T-helper 9 cell (primary cell): ENCODE measurements at places on chromosomes 6 and 20.

- DNase-seq: no peak
Observed at GRCh38 chr6:88945415-88946008, 17.9 kb downstream of the RNGTT start.

- DNase-seq: no peak
Observed at GRCh38 chr6:139888681-139889122, 514.3 kb upstream of the CITED2 start.

- peak; percentile 29 for DNase-seq
Observed at GRCh38 chr6:118776607-118777549, 117.1 kb upstream of the ASF1A start.

DNA sequence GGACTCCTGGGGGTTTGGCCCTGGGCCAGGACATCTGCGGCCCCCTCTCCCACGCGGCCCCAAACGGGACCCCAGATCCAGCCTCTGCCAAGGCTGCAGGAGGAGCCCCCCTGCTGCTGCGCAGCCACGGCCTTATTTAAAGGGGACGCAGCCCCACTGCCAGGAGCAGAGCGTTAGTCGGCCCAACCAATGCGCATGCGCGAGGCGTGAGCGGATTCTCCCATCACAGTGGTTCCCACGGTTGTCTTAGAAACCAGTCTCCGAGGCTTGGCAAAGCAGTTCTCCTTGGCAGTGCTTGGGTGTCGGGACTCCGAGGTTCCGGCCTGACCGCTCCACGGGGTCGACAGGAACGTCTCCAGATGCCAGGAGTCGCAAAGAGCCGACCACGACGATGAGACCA is 288.3 kb upstream of the ZNF337 start:
- DNase-seq: no peak

DNA sequence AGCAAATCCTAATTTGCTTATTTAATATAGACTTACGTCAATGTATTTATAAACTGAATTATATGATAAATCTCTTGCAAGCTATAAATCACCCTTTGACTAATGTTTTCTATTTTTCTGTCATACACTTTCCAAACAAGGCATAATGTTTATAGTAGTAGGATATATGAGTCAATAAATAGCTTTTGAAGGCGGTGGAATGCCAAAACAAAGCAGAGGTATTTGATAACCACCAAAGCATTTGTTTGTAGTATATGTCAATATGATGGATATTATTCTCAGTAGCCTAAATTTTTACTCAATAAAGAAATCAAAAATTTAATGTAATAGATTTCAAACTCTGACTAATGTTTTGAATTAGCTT is 1354.6 kb downstream of the HACE1 start:
- DNase-seq: no peak

DNA sequence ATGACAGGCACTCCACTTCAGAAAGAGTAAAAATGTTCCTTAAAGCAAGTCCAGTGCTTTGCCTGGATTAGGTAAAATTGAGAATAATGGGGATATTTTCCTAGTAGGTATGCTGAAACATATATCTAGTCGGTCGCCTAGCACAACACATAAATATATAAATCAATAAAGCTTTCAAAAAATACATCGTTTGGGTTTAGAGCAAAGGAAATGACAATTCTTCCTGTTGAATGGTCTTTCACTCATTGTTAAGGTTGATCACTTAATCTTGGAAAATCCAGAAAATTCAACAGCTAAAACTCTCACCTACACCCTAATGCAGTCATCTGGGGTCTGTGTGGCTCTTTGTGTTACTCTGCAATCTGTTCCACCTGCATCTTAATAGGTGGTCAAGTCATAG is 13.9 kb downstream of the HAO1 start:
- no peak for DNase-seq

- no peak for DNase-seq
Observed at GRCh38 chr20:60697252-60697651, 554.8 kb upstream of the CDH4 start.

GRCh38 chr20:31606804-31607639 is 1.9 kb downstream of the ID1 start:
- DNase-seq: no peak

- no peak for DNase-seq
Observed at GRCh38 chr6:168332020-168332419, 12.4 kb upstream of the DACT2 start.

- no peak for DNase-seq
Observed at GRCh38 chr6:33053230-33053629, 20.2 kb downstream of the HLA-DPA1 start.

- DNase-seq: no peak
Observed at GRCh38 chr6:85756982-85757381, 114.3 kb upstream of the SYNCRIP start.

GRCh38 chr20:5270603-5271002 is 46.2 kb downstream of the PROKR2 start:
- DNase-seq: no peak

DNA sequence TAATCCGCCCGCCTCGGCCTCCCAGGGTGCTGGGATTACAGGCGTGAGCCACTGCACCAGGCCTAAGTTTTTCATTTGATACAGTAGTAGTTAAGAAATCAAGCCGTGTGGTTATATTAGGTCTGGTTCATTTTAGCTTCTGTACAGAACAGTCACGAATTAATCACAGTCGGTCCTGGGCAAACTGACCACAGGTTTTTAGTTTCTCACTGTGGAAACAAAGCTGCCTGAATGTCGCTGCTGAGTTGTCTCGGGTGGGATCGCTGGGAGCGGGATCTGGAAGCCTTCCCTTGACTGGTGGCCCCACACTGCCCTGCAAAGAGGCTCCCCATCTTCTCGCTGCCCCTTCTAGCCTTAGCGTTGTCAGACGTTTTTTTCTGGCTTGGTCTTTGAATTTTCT is 18.6 kb downstream of the UCKL1 start:
- DNase-seq: no peak

- DNase-seq: no peak
Observed at GRCh38 chr20:35305682-35306556, 13.7 kb upstream of the FAM83C start.

DNA sequence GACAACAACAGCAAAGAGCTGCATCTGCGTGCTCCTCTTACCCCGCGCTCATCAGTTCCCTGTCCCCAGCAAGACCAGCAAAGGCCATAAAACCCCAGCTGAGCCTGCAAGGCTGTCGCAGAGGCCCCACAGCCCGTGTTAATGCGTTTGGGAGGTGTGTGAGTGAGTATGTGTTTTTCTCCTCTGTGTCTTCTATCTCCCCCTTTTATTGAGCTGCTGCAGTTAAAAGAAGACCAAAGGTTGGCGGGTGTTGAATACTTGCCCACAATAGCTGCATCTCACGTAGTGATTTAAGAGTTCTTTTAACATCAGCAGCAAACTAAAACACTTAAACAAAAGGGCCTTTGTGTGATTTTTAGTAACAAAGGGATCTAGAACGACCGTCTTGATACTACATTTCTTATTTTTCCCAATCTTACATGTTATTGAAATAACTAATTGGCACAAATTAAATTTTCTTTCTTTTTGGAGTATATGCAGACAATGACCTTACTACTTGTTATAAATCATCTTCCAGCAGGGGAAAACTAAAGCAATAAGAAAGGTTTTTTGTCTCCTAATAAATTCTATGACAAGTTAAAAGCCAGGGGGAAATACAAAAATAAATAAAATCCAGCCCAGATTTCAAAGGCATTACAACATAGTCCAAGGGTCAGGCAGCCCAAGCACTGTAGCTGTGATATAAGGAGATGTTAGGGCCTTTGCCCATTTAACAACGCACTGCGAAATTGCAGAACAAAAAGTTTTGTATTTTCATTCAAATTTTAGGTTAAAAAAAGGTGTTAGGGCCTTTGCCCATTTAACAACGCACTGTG is 27.2 kb upstream of the CNKSR3 start:
- no peak for DNase-seq

DNA sequence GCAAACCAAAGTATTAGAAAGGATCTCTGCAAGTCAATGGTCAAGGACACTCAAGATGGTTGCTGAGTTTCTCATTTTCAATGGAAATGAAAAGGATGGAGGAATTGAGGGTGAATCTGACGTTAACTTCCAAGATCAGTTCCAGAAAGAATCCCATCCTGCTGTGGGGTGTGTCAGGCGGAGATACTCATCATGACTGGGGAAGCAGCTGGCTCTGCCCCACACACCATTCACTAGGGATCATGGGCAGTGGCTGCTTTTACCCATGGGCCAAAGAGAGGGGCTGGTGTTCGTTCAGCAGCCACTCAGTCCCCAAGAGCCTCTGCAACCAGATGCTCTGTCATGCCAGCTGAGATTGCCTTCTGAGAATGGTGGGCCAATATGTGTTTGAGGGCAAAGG is 102.3 kb upstream of the KCNK16 start:
- no peak for DNase-seq

- no peak for DNase-seq
Observed at GRCh38 chr20:56483970-56484369, 15.5 kb downstream of the RTF2 start.

DNA sequence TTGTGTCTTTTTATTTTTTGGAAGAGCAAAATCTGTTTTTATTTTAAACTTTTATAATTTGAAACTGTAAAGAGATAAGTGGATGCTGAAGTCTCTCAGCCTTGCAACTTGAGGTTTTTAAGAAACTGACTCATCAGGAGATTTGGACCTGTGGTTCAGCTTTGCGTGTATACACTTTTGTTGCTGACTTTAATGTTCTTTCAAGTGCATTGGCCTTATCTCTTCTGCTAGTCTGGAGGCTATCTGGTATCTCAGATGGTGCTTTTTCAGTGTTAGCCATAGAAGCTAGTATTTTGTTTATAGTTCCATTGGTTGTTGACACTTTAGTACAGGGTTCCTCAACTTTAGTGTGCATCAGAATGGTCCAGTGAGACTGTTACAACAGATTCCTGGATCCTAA is 504.0 kb upstream of the SPTLC3 start:
- no peak for DNase-seq

DNA sequence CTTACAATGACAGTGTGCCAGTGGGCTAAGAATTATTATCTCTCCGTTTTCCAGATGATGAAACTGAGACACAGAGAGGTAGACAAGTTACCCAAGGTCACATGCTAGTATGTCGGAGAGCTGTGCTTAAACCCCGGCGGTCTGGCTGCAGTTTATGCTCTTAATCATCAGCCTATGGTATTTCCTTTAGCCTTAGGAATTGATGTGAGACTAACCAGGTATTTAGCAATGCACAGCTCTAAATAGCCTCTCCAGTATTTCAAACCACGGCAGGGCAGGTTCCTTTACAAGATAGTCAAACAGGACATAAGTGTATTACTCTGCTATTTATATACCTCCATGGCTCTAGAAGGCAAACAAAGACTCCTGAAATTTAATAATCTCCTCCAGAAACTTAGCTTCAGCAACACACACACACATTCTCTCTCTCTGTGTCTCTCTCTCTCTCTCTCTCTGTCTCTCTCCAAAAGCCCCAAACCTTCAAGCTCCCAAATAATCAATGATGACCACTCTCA is 142.0 kb upstream of the ZNF217 start:
- DNase-seq: no peak

GRCh38 chr20:50111120-50111828 is 1.7 kb downstream of the UBE2V1 start:
- no peak for DNase-seq

- DNase-seq: no peak
Observed at GRCh38 chr20:57004416-57004815, 262.0 kb downstream of the BMP7 start.

- DNase-seq: no peak
Observed at GRCh38 chr20:44392776-44393607, 37.5 kb downstream of the HNF4A start.

GRCh38 chr6:146781836-146782235 is 183.1 kb downstream of the ADGB start:
- DNase-seq: no peak

DNA sequence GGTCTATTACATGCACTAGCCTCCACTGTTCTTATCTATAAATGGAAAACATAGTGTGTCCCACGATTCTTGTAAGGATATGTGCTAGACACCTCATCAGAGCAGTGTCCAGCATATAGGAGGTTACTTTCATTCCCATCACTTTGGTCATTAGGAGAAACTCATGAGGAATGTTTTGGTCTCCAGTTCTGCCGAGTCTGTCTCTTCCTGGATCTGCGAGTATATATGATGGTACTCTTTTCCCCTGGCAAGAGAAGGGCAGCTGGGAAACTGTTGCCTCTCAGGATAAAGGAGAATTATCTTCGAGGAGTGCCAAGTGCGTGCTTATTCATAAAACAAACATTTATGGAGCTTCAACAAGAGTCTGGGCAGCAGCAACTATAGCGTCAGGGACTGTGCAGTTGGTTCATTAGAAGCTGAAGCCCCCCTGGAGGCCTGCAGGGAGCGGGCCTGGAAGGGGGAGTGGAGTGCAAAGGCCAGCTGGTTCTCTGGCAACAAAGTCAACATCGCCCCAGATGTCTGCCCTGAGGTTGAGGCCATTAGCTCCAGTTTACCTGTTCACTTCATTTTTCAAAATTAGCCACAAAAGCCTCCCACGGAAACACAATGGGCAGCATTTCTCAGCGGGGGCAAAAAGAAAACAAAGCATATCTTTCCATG is 811.9 kb downstream of the MAFB start:
- DNase-seq: no peak

GRCh38 chr6:22570185-22570551 is 802 bp downstream of the HDGFL1 start:
- peak; percentile 0 for DNase-seq

- DNase-seq: peak; percentile 69
Observed at GRCh38 chr20:23349338-23350195, 1.0 kb upstream of the NXT1 start.

DNA sequence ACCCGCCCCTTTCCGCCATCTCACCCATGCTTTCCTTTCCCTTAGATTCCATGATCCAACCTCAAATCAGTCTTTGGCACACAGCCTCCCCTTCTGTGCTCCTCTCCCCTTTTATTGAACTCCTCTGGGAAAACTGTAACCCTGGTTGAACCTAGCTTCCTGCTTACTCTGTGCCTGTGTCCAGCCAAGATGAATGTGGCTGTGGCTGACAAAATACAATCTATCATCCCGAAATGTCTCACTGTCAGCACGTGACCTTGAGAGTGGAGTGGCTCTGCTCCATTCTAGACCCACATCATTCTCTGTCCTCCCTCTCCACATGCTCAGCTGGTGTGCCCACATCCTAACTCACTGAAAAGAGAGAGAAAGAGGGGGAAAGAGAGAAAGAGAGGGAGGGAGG is 11.0 kb downstream of the NCR2 start:
- no peak for DNase-seq

DNA sequence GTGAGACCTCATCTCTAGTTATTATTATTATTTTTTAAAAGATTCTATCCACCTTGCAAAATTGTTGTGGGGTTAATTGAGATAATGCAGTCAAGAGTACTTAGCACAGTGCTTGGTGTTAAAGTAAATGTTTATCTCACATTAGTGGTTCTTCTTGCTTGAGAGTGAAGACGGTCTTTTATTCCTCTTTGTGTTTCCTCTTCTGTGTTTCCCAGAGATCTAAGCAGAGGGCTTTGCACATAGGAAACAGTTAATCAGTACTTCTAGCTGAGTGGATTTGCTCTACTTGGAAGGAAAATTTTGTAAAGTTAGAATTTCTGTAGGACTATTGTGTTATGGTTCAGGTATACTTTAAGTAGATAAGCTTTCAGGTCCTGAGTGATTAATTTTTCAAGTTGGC is 3.5 kb downstream of the ARMC2 start:
- DNase-seq: no peak
